ENCODE measurements at places on chromosomes 11 and 22.

DNA sequence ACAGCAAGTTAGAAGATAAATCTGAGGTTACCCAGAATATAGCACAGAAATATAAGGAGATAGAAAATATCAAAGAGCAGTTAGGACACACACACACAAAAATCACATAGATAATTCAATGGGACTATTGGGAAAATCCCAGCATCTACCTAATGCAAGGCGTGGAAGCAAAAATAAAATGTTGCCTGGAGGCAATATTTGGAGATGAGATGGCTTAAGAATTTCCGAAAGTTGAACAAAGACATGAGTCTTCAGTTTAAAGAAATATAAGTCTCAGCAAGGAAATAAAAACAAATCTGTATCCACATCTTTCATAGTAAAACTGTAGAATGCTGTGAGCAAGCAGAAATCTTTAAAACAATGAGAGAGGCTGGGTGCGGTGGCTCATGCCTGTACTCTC is 29.5 kb upstream of the ACR start:
- DNase-seq, result no peak

DNA sequence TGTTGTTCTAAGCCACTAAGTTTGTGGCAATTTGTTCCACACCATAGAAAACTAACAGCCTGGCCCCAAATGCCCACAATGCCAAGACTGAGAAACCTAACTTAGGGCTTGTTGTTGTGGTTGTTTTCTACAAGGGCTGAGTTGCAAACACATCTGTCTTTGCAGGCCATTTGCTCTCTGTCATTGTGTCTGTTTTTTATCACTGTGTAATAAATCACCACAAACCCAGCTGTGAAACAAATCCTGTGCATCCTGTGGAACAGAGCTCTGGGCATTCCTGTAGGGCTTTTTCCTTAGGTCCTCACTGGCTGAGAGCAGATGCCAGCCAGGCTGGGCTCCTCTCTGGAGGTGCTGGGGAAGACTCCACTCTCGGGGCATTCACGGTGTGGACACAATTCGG is 15.7 kb upstream of the SYT8 start:
- DNase-seq, result no peak

DNA sequence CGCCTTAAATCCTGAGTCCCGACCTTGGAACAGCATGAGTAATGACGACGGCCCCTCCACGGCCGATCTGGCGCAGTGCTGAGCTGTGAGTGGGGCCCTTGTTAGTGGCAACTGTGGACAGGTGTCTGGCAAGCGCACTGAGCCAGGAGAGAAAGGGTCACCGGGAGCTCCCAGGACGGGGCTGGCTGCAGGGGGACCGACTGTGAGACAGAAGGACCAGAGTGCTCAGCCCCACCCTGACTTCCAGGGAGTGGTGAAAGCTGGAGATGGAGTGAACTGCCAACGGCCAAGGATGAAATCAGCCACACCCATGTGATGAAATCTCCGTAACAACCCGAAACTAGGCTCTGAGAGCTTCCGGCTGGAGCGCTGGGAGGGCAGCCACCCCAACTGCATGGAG is 228.6 kb downstream of the BRD1 start:
- DNase-seq, result no peak

DNA sequence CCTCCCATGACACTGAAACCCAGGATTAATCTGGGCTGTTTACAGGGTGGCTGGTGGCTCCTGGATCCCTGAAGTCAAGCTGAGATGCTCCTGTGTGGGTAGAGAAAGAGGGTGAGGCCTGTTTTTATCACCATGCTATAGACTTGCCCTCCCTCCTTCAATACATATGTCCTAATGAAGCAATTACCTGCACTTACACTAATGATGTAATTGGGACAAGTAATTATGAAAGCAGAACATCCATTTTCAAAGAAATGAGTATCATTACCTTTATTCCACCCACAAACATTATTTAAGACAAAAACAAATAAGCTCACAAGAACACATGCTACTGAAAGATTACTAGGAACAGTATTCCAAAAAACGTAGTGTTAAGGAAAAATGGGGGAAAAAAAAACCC is 64.3 kb upstream of the CHRM4 start:
- no peak for DNase-seq

DNA sequence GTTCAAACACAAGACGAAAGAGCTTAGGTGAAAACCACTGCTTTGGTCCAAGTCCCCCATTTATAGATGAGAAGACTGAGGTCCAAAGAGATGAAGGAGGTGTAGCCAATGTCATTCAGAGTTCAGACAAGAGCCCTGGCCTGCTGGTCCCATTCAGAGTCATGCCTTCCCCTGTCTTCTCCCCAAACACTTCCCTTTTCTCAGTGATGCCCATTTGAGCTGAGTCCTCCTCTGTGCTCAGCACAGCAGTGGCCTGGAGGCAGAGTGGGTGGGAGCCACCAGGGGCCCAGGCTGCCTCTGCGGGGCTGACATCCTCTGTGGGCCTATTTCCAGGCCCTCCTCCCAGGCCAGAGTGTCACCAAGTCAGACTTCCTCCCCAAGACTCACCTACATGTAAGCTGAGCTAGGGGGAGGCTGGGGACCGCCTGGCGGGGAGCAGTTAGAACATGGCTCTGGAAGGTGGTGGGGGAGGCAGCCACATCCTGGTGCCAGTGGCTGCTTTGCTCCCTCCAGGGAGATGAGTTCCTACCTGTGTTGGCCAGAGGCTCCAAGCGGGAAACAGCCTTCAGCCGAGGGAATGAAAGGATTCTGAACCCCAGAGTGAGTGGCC is 22.4 kb upstream of the LRRC10B start:
- no peak for DNase-seq
